ENCODE measurements at places on chromosomes 7 and 10. TPM values are rescaled to one million over a fixed set of nuclear protein-coding genes. Genes with fewer than 3 reads are reported as not detected.

The NMT2 gene
- total RNA-seq = 22.4 TPM

The CYP2C8 gene
- total RNA-seq = not detected

The GIMAP6 gene
- total RNA-seq = not detected

The DOCK4 gene
- total RNA-seq = 4.8 TPM

The FAM185A gene
- 6.2 TPM for total RNA-seq

The LIPM gene
- total RNA-seq = not detected

The MNX1 gene
- 3.0 TPM for total RNA-seq

The CCDC172 gene
- not detected for total RNA-seq

The TCF7L2 gene
- 20.8 TPM for total RNA-seq

The OR2A5 gene
- not detected for total RNA-seq

The GRID2IP gene
- not detected for total RNA-seq

The SKAP2 gene
- total RNA-seq = 12.5 TPM

The GOT1 gene
- total RNA-seq = 34.1 TPM

The FBXO24 gene
- total RNA-seq = 0.24 TPM

The CPEB3 gene
- total RNA-seq = 0.32 TPM

The TMEM130 gene
- total RNA-seq = 0.29 TPM

The HPS6 gene
- 35.3 TPM for total RNA-seq

The PRSS37 gene
- total RNA-seq = not detected

The STEAP1B gene
- 0.20 TPM for total RNA-seq

The UNC5B gene
- total RNA-seq = 1.5 TPM

The GLI3 gene
- 0.24 TPM for total RNA-seq

The PDZD7 gene
- 0.88 TPM for total RNA-seq

The NODAL gene
- total RNA-seq = not detected

The TMEM229A gene
- not detected for total RNA-seq

The ST8SIA6 gene
- total RNA-seq = not detected

The SRGN gene
- total RNA-seq = 77.1 TPM

The IFIT3 gene
- total RNA-seq = 5.5 TPM

The SPDYE5 gene
- total RNA-seq = not detected

The KCNMA1 gene
- 68.8 TPM for total RNA-seq

The RPEL1 gene
- 0.07 TPM for total RNA-seq

The INPP5F gene
- total RNA-seq = 10.8 TPM

The SOSTDC1 gene
- not detected for total RNA-seq

The SLC29A4 gene
- total RNA-seq = 12.1 TPM

The DNAAF5 gene
- 49.3 TPM for total RNA-seq

The ADAM8 gene
- total RNA-seq = 3.8 TPM

The CD36 gene
- 0.28 TPM for total RNA-seq

The C10orf105 gene
- total RNA-seq = not detected

The ERCC6 gene
- total RNA-seq = 6.7 TPM

The OPALIN gene
- total RNA-seq = not detected

The EXOSC1 gene
- total RNA-seq = 53.6 TPM

The KLF14 gene
- 0.08 TPM for total RNA-seq

The HGF gene
- not detected for total RNA-seq

The CPA1 gene
- total RNA-seq = not detected

The TLX1 gene
- not detected for total RNA-seq

The KIFBP gene
- total RNA-seq = 44.1 TPM

The MBLAC1 gene
- total RNA-seq = 3.5 TPM

The CALHM1 gene
- total RNA-seq = not detected

The ZNF503 gene
- total RNA-seq = 6.6 TPM

The PRR15 gene
- 3.8 TPM for total RNA-seq

The CCL26 gene
- 9.9 TPM for total RNA-seq

The ATOH7 gene
- total RNA-seq = 0.15 TPM

The IFIT2 gene
- 2.4 TPM for total RNA-seq

The CHST3 gene
- 53.7 TPM for total RNA-seq

The LRIT1 gene
- total RNA-seq = not detected

The PRKCQ gene
- total RNA-seq = 3.3 TPM

The CLEC2L gene
- total RNA-seq = not detected

Measured in A549 treated with Mapracorat at 1 μM for 4 hours (cell line).